ENCODE measurements at places on chromosomes 1 and 21.

- DNase-seq: no peak
Observed at GRCh38 chr1:145729196-145729595, 9.9 kb downstream of the CD160 start.

- no peak for DNase-seq
Observed at GRCh38 chr1:8357329-8358101, 39.6 kb downstream of the SLC45A1 start.

GRCh38 chr1:164561007-164561406, 2.0 kb downstream of the PBX1 start:
- no peak for DNase-seq

GRCh38 chr1:33295023-33295422, 25.9 kb downstream of the A3GALT2 start:
- no peak for DNase-seq

DNA sequence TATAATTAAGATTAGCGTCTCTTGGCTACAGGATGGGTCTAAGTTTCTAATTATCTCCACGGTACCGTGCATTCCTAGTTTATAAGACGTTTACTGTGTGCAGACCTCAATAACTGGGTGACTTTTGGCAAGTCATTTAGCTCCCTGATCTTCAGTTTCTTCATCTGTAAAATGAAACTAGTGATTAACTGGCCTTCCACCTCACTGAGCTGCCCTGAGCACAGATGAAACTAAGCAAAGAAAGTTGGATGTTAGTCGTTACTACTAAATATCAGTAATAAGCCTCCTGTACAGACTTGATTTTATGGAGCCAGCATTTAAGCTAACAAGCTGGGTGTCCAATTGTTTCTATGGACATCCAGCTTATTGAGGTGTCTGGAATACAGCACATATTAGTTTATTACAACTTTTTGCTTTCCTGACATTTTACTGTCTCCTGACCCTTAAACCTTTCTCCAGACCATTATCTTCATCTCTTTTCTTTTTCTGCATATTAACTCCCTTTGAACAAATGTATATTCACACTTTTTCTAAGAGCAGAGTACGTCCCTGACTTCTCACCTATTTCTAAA, 1.1 kb downstream of the CR2 start:
- no peak for DNase-seq

DNA sequence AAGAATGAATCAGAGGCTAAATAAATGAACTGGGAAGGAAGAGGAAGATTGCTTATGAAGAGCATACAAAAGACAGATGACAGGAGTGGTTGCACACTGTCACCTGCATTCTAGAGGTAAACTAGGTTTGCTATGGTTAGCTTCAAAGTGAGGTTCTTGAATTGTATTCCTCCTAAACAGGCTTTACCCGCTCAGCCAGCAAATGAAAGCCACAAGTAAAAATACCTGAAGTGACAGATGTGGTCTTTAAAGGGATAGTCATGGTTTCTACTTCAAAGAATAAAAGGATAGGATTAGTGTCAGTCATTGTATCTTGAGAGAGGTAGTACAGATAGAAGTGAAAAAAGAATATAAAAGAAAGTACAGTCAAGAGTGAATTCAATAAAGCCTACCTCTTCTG, 32.4 kb upstream of the PRDX6 start:
- no peak for DNase-seq

DNA sequence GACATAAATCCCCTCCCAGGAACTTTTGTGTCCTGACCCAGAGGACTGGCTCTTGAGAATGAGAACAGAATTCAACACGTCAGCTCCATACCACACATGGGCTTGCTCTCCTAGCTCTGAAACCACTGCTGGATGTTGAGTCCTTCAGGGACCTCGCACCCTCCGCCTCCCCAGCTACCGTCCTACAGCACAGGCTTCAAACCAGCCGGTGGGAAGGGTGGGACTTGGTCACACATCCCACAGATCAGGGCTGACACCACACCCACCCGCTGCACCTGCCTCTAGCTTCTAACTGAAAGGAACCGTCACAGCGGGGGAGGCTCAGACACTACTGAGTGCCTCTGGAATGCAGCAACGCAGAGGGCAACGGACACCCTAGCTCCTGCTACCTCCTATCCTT, 24.0 kb downstream of the MRAP start:
- DNase-seq: no peak

DNA sequence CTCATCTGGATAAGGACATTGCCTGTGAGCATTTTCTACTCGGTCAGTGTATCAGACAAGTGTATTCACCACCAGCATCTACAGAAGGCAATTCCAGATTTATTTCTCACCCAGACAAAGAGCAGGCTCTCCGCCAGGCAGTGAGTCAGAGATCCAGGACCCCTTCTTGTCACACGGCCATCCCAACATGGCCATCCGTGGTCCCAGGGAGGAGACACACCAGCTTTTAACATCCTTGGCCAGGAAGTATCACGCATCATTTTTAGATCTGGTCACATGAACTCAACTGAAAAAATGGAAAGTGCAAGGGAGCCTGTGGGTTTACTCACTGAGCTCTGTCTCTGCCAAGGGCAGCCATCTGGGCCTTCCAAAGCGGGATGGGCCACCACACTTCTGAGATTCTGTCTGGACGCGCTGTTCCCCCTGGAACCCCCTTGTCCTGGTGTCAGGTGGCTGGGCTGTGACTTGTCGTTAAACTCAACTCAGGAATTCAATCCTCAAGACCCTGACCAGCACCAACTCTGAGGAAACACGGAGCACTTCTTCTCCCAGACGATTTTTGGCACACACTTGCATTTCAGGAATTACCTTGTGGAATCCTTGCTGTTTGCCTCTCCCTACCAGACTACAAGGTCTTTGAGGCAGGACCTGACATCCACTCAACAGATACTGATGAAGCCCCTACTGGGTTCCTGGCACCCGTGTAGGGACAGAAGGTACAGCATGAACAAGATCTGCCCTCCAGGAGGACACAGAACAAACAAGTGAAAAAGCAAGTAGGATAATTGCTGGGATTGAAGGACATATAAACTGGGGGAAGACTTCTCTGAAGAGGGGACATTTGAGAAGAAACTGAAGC, 21.6 kb upstream of the CCSAP start:
- no peak for DNase-seq

DNA sequence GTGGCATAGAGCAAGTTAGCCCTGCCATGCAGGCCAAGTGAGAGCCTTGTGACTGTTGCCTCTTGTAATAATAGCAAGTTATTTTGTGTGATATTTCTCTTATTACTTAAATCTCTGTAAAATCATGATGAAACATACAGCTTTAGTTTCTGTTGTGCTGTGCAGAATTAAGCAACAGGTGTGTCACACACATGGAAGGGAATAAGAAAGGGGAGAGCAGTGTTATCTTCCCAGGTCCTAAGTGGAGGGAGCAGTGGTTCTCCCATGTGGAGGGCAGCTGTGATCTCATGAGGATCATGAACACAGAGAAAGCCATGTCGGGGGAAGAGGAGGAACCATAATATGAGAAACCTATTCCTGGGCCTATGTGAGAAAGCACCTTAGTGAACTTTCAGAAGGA, 25.2 kb upstream of the SCYL3 start:
- DNase-seq: no peak

DNA sequence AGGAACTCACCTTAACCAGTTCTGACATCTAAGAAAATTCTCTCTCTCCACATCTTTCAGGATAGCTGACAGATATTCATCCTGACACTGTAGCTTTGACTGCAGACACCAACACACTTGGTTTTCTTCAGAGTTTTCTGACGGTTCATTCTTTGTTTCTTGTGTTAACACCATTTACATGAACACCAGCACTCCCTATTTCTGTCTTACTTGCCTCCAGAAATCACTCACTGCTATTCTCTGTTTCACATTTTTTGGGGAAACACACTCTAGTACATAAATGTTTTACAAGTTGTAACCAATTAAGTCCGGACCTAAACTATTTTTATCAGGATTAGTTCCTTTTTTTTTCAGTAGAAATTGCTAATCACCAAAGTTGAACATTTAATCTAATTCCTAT, 15.4 kb downstream of the FLVCR1 start:
- DNase-seq: no peak

DNA sequence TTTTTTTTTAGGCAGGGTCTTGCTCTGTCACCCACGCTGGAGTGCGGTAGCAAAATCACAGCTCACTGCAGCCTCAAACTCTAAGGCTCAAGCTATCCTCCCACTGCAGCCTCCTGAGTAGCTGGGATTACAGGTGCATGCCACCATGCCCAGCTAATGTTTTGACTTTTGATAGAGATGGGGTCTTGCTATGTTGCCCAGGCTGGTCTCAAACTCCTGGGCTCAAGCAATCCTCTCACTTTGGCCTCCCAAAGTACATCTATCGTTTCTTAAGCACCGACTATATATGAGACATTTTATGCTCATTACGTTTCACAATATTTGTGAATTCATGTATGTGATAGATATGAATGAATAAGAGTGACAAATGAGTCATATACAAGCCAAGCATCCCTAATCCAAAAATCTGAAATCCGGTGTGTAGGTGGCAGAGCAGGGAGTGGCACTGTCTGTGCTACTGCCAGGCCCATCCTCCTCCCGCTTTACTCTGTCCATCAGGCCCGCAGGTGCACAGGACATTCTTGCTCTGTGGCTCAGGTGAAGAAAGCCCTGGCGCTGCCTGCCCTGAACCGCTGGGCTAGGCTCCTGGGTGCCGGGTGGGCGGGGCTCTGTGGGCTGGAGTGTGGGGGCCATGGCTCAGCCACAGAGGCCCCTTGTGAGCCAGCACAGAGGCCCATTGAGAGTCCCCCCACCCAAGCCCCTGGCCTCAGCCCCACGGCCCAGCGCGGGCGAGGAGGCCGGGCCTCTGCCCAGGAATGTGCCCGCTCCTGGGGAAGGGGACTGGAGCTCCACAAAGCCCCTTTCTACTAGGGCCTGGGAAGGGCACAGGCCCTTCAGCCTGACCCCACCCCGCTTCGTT, 45.3 kb downstream of the HSPG2 start:
- no peak for DNase-seq

DNA sequence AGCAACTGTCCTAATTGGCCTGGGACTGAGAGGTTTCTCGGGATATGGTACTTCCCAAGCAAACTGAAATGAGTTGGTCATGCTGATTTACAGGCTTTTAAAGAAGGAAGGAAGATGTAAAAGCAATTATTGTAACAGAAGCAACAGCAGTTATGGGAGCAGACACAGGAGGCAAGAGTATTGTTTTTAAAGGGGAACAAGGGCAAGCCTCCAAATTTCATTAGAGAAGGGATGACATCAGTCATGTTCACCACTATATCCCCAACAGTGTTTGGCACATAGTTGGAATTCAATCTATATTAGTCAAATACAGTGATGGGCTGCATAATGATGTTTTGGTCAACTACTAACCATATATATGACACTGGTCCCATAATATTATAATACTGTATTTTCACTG, 46.0 kb upstream of the JUN start:
- DNase-seq: no peak

Measured in NCI-H510A (cell line).